Left lung (tissue), 14 donors: ENCODE measurements at places on chromosomes 7 and 10. TPM values are rescaled to one million over a fixed set of nuclear protein-coding genes. Genes with fewer than 3 reads are reported as not detected.

The CALN1 gene
- not detected for total RNA-seq

The FXYD4 gene
- 6.0 TPM for total RNA-seq

The CALHM3 gene
- total RNA-seq: 0.16 TPM

The DPP6 gene
- total RNA-seq: 0.52 TPM

The GNGT1 gene
- total RNA-seq: not detected

The DOCK1 gene
- 46.4 TPM for total RNA-seq

The LHFPL3 gene
- not detected for total RNA-seq

The ACSL5 gene
- 82.5 TPM for total RNA-seq

The DOCK4 gene
- 38.9 TPM for total RNA-seq

The MMD2 gene
- not detected for total RNA-seq

GRCh38 chr7:138645284-138645683 lies 55.9 kb downstream of the SVOPL start:
- DNase-seq: no peak

GRCh38 chr7:140640727-140641523 lies at the start of gene DENND2A:
Gene DENND2A, minus strand, starts transcription at chr7:140640813. Its CDS starts 38,416 bp downstream, at chr7:140602397.
- DNase-seq: peak; percentile 82

GRCh38 chr7:142298009-142298408 lies 40.2 kb upstream of the PRSS58 start:
- DNase-seq: no peak

DNA sequence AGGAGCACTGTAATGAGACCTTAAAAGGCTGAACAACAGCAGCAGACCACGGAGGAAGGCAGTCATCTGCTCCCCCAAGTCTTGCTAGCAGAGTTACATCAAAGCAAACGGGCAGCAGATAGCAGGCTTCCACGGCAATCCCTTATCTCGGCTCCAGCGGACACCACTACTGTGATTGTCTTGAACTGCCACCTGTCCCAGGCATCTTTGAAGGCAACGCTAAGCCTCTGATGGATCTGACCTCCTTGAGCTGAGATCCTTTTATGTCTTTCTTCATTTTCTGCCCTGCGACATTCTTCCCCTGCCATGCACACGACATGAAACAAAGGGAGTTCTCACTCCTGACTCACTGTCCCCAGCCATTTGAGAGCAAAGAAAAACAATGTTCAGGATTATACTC lies 111.7 kb downstream of the GLI3 start:
- DNase-seq: no peak

- DNase-seq: peak; percentile 68
Observed at GRCh38 chr10:58266003-58266825, 1.5 kb downstream of the IPMK start.

DNA sequence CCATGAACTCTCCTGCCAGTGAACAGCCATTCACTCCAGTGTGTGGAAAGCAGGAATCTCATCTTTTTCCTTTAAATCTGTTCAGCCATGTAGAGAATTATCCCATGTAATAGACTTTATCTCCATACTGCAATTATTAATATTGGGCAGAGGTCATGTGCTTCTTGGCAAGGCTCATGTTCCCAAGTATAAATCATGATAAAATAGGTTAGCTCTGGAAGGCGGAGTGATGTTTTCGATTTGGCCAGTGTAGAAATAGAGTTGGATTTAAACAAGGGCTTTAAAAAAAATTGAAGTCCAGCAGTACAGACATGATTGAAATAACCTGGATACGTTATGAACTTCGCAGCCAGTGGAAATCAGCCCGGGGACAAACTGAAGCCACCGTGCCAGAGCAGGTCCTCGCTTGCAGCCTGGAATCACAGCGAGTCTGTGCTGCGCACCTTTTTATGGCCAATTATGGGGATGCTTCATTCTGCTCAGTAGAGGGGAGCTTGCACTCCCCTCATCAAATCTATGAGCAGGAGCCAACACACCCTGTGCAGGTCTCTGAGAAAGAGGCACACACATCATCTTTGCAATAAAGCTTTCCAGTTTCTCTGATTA lies 654.0 kb upstream of the MKI67 start:
- no peak for DNase-seq

- DNase-seq: no peak
Observed at GRCh38 chr10:77865580-77866324, 60.8 kb downstream of the DLG5 start.

- DNase-seq: no peak
Observed at GRCh38 chr7:124718032-124718766, 47.4 kb downstream of the GPR37 start.

- DNase-seq: peak; percentile 81
Observed at GRCh38 chr7:134458341-134458805, 527 bp downstream of the AKR1B1 start.

- DNase-seq: no peak
Observed at GRCh38 chr7:30458311-30458710, 20.3 kb downstream of the NOD1 start.

- no peak for DNase-seq
Observed at GRCh38 chr7:128737867-128738385, 1.2 kb upstream of the CALU start.

GRCh38 chr10:5813341-5814109 lies at the start of gene GDI2:
Gene GDI2, minus strand, starts transcription at chr10:5813434. Its CDS starts 176 bp downstream, at chr10:5813258.
- peak; percentile 97 for DNase-seq

DNA sequence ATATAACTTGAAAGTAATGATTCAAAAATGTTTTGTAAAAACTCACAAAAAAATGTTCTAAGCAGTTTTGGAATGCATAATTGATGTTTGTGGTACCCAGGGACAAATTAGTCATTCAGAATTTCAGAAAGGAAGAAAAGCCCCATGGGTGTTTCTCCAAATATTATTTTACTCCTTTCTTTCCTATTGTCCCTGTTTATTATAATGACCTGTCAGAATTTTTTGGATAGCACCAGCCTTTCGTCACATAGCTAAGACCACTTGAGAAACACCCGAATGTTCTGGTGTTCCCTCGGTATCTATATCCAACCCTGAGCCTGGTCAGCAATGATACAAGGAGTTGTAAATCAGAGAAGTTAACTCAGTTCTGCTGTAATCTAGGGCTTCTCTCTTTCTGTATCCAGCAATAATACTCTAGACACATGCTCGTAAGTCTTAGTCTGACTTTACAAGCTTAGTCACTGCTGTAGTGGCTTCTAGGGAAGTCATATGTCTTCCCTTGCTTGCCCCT lies 64.8 kb upstream of the MEOX2 start:
- no peak for DNase-seq

GRCh38 chr7:84735011-84735410 lies 451.8 kb downstream of the SEMA3D start:
- DNase-seq: no peak

GRCh38 chr7:98027342-98028033 lies 37.5 kb upstream of the OCM2 start:
- DNase-seq: no peak

DNA sequence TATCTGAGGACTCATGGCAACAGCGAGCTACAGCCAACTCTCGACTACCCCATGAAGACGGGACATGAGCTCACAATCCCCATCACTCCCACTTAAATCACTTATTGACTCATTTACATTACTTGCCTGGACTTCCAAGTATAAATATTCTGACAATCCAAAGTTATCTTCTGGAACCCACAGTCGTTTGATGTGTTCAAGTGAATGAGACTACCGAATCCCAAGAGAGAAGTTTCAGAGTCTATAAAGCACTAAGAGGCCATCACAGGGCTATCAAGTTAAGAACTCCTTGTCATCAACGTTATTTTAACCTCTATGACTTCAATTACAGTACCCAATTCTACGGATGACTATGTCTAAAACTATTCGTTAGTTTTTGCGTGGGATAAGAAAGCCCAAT lies 11.5 kb upstream of the ANAPC16 start:
- DNase-seq: no peak

DNA sequence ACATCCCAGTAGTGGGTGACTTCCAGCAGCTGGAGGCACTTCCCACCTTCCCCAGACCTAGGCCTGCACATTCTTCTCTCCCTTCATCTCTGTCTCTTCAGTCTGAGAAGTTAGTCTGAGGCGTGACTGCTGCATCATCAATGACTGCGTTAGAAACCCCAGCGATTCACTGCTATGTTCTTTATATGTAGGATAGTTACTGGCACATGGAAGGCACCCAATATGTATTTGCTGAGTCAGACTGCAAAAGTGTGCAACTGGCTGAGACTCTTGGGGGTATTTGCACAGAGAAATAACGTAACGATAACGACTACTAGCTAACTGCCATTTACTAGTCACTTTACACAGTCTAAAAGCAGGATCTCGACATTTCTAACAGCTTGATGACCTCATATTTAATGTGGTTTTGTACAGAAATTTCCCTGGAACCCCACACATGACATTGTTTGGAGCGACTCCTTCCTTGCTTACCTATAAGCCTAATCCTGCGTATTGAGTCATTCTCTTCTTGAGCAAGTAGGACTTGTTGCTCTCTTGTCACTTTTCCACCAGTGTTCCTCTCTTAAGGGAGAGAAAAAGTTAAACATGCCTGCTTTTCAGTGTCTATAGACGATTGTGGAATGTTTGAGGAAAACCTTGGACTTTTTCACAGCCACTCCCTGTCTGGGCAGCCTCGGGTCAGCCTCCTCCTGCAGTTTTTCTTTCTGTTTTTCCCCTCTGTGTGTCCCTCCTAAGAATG lies 45.5 kb downstream of the THNSL1 start:
- no peak for DNase-seq

DNA sequence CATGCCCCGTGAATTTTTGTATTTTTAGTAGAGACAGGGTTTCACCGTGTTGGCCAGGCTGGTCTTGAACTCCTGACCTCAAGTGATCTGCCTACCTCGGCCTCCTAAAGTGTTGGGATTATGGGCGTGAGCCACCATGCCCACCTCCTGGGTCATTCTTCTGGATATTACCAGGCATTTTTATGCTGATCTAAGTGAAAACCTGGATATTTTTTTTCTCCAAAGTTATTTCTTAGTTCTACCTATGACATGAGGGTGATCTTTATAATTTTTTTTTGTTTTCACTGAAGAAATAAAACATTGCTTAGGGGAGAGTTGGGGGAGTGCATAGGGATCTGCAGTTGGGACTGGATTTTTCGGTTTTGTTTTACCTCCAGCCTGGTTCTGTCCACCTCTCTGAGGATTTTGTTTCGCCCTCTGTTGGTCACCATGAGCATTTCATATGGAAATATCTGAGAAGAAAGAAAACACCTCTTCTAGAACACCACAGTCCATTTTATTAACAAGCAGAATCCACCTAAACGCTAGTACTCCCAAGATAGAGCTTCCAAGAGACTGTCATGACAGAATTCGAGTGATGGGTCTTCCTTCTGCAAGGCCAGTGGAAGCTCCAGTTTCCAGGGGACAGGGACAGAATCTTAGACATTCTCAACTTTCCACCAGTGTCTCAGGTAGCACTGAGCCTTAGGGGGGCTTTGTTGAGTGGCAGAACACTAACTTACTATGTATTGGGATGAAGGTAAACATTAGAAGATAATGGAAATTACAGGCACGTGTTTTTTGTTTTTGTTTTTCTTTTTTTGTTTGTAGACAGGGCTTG lies 33.4 kb upstream of the AFAP1L2 start:
- DNase-seq: no peak

DNA sequence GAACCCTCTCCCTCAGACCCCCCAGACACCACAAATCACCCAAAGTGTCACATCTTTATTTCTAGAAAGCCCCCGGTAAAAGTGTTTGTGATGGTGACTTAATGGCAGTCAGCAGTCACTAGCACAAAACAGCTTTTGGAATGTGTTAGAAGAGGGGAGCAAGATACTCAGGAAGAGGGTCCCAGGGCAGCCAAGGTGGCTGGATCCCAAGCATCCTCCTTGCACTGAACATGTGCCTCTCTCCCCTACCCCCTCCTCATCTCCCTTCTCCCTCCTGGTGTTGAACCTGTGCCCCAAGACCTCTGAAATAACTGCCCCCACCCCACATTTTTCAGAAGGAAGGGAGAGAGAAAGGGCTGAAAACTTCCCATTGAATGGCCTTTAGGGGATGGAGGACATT lies 37.8 kb upstream of the MXI1 start:
- DNase-seq: no peak

GRCh38 chr7:88279323-88279722 lies 27.4 kb downstream of the STEAP4 start:
- DNase-seq: no peak

- no peak for DNase-seq
Observed at GRCh38 chr10:24891823-24892222, 60.6 kb downstream of the PRTFDC1 start.

- no peak for DNase-seq
Observed at GRCh38 chr7:43790006-43790405, 31.5 kb downstream of the BLVRA start.

GRCh38 chr7:123995617-123996326 lies 37.1 kb downstream of the TMEM229A start:
- no peak for DNase-seq

GRCh38 chr7:151166629-151167196 lies 781 bp downstream of the GBX1 start:
- no peak for DNase-seq
